ENCODE measurements at places on chromosomes 4 and X.

GRCh38 chr4:101242441-101242840 is 104.9 kb downstream of the PPP3CA start:
- no peak for DNase-seq

DNA sequence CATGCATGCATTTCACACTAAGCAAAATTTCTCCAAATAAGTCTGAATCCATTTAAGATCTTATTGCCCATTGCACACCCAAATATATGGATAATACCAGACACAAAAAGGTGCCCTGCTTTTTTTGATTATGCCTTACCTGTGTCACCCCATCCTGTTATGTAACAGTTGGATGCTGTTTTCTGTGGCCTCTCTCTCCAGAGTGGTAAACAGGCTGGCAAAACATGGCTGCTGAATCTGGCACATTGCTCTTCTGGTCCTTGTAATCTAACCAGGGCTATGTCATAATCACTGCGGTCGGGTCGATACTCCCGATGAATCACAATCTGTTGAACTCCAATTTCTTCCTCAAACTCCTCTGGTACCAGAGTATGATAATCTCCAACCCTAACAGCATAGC is 70.1 kb downstream of the PRSS12 start:
- no peak for DNase-seq

DNA sequence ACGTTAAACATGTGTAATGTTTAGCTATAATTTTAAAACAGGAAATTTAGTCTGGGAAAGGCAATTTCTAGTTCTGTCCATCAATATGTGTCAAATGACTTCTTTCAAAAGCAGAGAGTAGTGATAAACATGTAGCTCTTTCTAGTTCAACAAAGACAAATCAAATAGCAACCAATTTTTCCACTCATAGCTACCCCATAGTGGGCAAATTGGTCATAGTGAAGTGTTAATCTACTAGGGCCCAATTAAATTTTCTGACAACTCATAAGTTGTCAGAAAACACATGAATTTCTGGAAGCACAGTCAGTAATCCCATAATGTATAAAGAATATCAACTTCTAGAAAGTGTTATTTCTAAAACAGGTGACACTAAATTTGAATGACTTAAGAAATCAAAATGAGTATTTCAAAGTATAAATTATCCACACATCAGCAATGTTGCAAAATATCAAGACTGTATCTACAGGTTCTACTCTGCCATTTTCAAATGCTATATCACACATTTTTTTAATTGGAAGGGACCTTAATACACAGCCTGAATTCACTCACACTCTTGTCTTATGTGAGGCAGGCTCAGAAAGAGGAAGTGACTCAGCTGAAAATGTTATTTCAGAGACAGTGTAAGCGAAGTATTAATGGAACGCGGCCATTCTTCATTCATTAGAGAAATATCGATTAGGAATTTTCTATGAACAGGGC is 7.7 kb downstream of the OCIAD2 start:
- DNase-seq, result no peak

GRCh38 chrX:14354521-14354920 is 174.8 kb upstream of the GLRA2 start:
- no peak for DNase-seq

GRCh38 chr4:105951198-105951597 is 55.9 kb downstream of the NPNT start:
- DNase-seq, result no peak

- no peak for DNase-seq
Measured at GRCh38 chr4:2266181-2266580, 4.3 kb upstream of the MXD4 start.

DNA sequence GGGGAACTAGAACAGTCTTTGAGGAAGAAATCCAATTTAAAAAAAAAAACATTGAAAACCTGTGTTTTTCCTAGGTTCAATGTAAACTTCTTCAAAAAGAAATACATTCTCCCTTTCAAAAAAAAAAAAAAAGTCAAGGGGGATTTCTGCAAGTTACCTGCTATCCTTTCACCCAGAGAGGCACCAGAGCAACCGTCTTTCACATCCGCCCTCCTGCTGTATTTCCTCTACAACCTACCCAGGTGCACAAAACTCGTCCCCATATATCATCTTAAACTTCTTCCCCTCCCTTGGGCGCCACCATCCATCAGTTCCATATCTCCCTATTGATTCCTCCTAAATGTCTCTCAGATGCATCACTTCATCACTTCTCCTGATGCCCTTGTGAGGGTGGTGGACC is 74.5 kb downstream of the NR3C2 start:
- DNase-seq, result no peak

DNA sequence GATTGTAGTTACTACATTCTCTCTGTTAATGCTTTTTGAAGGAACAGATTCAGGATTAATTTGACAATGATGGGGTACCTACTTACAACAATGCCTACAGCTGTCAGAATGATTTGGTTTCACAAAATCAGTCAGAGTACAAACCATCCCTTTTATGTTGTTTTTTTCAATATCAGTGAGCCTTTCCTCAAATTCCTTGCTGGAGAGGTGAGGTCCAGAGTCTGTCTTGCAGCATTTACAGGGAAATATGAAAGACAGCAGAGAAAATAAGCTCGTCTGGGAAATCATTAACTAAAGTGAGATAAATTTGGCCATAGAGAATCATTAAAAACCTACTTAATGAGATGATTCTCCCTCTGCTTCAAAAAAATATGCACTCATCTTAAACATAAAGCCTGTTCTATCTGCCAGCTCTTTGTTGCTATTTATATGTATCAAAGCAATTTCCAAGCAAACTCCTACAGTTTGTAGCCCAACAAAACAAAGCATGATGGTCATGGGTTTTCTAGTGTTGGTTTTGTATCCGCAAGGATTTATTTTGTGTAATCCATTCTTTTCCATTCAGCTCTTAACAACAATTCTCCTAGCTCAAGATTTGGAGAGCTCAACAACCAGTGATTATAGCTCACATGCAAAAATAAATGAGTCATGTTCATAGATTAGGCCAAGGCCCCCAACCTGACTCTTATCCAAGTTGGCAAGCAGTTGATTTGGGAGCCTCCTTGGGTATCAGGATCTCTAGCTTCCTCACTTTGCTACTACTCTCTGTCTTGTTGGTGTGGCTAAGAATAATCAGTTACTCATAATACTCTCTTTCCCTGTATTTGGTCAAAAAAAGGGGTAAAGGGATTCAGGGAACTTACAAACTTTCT is 222.6 kb downstream of the ENOX2 start:
- no peak for DNase-seq

DNA sequence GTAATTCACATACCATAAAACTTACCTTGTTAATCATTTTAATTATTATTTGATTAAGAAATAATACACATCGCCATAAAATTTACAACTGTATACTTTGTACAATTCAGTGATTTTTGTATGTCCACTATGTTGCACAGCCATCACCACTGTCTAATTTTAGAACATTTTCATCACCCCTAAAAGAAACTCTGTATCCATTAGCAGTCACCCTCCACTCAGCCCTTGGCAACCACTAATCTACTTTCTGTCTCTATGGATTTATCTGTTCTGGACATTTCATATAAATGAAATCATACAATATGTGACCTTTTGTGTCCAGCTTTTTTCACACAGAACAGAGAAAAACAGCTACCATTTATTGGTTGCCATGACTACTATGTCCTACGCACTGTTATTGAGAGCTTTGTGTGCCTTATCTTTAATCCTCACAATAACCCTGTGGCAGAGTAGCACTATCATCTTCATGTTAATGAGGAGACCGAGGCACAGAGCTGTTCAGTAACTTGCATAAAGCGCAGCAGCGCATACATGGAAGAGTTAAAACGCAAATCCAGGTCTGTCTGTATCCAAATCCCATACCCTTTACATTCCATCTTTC is 64.6 kb upstream of the PAGE1 start:
- no peak for DNase-seq

Measured in AG04450 (cell line).